M059J (cell line): ENCODE measurements at places on chromosomes 16 and 17. TPM values are rescaled to one million over a fixed set of nuclear protein-coding genes. Genes with fewer than 3 reads are reported as not detected.

Gene NOXO1
- not detected in 2 replicates for total RNA-seq

Gene DNAAF8
- 0.81 and 1.4 TPM in 2 replicates for total RNA-seq

Gene QRICH2
- 1.7 and 1.9 TPM in 2 replicates for total RNA-seq

Gene CRHR1
- total RNA-seq, result not detected in 2 replicates

Gene MFAP4
- total RNA-seq, result 0.07 TPM in 1 of 2 replicates, not detected in the other
